ENCODE measurements at places on chromosomes 1 and 21.

- DNase-seq, result no peak
Measured at GRCh38 chr1:194731025-194731424, 1544.6 kb upstream of the B3GALT2 start.

- DNase-seq, result no peak
Measured at GRCh38 chr1:168824418-168825065, 95.5 kb upstream of the DPT start.

DNA sequence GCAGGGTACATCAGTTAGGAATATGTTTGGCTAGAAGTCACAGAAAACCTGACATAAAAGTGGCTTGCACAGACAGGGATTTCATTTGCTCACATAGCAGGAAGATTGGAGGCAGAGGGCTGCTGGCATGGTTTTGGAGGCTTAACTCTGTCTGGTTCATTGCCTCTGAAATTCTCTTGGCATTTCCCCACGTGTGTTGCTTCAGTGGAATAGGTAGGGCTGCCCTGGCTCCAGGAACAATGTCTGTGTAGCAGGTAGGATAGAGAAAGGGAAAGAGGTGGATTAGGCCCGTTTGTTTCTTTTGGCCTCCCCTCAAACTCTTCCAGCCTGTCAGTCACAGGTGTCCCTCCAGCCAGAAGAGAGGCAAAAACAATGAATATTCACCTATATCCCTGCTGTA, 20.5 kb upstream of the SIPA1L2 start:
- no peak for DNase-seq

- no peak for DNase-seq
Measured at GRCh38 chr1:246789454-246790339, 65.5 kb downstream of the SCCPDH start.

DNA sequence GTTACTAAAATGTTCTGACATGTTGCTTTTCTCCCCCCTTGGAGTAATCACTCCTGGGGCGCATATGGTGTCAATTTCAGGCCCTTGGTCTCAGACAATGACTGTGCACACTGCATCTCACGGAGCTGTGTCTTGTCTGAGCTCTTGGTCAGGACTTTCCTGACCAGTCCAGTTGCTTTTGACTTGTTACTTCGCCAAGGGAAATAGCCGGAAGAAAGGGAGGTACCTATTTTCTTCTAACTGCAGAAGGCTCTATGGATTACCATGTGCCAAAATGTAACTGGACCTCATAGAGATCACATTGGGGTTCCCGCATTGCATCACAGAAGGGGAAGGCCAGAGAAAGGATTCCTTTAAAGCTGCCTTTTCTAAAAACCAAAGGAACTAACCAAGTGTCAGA, 68.6 kb downstream of the SPAG17 start:
- DNase-seq, result peak; percentile 73

GRCh38 chr1:174583316-174583715, 135.6 kb downstream of the GPR52 start:
- DNase-seq, result no peak

- DNase-seq, result no peak
Measured at GRCh38 chr1:225343618-225344017, 84.2 kb downstream of the LBR start.
